ENCODE measurements at places on chromosomes 3 and 15.

- no peak for DNase-seq
Observed at GRCh38 chr3:117104792-117105191, 395.2 kb downstream of the TUSC7 start.

DNA sequence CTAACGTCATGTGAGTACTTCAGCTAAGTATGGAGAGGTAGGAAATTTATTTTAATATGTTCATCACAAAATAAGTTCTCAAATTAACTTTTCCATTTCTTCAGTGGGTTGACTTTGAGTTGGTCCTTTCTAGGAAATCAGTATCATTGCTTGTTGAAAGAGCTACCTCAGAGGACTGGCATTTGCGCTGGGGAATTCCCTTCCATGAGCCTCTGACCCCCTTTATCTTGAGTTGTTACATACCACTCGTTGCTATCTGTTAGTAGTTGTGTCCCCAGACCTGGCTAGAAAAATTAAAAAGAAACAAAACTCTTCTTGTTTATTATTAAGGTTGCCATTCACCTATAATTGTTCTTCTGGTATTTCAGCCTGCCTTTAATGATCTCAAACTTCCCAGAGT is 96.8 kb upstream of the ROBO2 start:
- DNase-seq, result no peak

- no peak for DNase-seq
Observed at GRCh38 chr3:177443469-177443868, 246.2 kb upstream of the TBL1XR1 start.

DNA sequence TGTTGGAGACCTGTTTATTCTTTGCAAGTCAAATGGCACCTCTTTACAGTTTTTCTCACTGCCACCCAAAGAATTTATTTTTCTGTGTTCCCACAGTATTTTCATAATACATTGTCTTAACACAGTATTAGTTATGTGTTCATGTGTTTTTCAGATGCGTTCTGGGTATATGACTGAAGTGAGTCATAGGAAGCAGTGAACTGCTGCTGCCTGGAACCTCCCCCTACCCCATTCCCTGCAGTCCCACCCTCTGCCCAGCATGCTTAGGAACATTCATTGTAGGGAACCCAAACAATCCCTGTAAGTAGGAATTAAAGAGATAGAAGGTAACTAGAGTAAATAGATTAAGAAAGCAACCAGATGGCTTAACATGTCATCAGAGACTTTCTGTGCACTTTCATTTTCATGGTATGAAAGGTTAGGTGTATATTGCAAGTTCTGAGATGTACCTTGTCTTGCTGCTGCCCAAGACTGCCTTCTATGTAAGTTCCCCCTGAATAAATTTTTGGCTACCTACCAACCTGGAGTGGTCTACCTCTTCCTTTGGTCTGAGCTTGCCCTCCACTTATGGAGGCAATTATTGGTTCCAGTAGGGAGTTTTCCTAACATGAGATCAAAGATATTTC is 21.9 kb upstream of the SQOR start:
- no peak for DNase-seq

DNA sequence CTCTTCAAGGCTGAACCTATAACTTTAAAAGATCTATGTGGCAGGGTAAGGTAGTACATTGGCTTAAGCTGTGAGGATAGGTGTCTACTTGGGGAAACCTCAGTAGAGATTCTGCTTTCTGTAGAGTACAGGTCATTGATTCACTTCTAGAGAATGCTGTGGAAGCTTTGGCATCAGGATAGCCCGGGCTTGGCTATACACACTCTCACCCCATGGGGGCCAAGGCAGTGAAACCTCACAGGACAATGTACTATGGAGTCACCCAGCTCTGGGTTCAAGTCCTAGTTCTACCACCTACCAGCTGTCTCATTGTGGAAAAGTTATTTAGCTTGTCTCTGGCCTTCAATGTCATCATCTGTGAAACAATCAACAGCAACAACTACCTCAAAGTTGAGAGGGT is 9.0 kb downstream of the MTFMT start:
- no peak for DNase-seq

- no peak for DNase-seq
Observed at GRCh38 chr3:158418035-158418434, 153.0 kb upstream of the MLF1 start.

GRCh38 chr3:85482213-85482490 is 523.4 kb downstream of the CADM2 start:
- DNase-seq, result no peak
